Hematopoietic multipotent progenitor cell treated with erythropoietin and hydrocortisone succinate and interleukin-3 and kit ligand, for 17 days (in vitro differentiated cells): ENCODE measurements at places on chromosomes 2 and 18.

DNA sequence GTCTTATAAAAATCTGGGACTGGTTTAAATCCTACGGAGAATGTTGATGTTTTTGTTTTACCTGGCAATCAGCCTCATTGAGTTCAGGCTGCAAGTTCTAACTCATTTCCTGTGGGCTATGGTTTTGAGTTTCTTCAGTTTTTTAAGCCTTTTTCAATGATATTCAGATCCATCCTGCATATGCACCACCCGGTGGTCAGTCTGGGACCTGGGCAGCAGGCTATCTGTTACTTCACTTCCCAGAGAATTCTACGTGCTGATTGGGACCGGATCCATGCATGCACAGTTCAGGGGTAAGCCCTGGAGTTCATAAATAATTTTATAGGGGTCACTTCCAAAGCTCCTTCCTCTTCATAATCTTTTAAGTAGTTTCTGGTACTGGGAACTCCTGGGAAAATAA, 339.2 kb upstream of the HNRNPA3 start:
- no peak for DNase-seq

DNA sequence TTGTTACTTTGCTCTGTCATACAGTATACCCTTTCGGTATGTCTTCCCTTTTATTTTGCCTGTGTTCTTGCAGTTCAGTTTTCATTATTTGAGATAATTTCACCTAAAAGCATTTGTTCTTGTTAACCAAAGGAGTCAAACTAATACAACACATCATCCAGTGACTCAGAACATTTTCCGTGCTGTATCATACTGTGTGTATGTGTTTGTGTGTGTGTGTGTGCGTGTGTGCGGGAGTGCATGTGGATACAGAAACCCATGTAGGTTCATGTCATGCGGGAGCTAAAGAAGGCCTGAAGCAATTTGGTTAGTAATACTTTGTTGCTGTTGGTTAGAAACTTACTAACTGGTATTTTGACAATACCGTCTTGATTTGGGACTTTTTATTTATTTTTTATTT, 60.0 kb downstream of the CEP192 start:
- DNase-seq: no peak

DNA sequence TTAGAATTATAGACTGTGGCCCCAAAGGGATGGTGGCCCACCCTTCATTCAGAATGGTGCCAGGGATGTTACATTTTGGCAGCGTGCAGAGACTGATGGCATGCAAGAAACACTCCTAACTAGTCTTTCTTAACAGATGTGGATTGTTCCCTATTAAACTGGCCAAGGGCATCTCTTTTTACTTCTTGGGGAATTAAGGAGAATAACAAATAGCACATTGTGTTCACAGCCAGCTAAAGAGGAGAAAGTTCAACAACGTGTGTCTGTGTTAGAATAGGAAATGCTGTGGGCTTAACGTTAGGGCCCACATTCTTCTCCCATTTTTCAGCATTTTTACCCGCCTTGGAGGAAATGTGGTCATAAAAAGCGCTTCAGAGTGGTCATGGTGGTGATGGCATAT, 404.8 kb downstream of the CDH2 start:
- DNase-seq: no peak

GRCh38 chr2:85189606-85190270, 56.5 kb downstream of the TCF7L1 start:
- no peak for DNase-seq

DNA sequence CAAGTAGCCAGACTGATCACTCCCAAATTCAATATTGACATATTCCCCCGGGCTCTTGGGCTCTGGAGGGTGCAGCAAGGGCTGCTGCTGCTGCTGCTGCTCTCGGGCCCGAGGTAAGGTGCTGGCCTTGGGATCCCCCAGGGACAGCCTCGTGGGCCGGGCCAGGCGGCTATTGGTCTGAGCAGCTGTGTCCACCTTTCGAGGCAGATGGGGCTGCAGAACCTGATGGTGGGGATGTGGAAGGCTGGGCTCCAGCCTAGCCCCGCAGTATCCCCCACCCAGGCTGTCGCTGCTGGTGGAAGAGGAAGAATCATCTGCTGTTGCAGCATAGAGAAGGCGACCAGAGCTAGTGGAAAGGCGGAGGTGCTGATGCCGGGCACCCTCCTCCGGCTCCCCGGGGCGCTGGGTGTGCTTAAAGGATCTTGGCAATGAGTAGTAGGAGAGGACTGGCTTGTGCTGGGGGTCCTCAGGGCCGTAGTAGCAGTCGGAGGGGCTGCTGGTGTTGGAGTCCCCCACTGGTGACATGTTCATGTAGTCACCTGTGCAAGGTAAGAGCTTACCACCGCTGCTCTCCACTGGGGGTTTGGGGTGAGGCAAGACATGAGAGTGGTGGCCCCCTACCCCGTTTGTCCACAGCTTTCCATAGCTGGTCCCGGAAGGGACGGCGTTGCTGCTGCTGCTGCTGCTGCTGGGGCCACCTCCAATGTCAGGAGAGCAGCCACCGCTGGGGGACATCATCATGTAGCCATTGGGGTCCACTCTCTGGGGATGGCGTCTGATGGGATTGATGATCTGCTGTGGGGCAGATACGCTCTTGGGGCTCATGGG, 3.4 kb downstream of the IRS1 start:
- DNase-seq: no peak

GRCh38 chr2:177549171-177549570, 156.6 kb downstream of the AGPS start:
- DNase-seq: no peak

DNA sequence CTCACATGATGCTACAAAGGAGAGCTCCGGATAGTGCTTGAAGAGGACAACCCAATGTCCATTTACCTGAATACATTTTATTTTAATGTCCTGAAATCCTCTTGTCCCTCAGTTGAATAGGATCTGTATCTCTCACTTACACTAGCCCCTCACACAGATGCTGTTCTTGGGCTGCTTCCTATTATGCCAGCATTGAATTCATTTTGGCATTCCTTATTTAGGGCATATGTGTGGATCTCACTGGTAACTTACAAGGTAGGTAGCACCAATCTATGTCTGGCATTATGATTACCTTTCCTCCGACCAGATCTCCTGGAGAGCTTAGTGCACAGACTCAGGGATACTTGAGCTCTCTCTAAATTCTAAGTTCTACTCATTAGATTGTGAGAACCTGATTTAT, 799.7 kb upstream of the FSHR start:
- no peak for DNase-seq

- no peak for DNase-seq
These were observed 192.6 kb upstream of the MYT1L start for GRCh38 chr2:2523461-2524347.

DNA sequence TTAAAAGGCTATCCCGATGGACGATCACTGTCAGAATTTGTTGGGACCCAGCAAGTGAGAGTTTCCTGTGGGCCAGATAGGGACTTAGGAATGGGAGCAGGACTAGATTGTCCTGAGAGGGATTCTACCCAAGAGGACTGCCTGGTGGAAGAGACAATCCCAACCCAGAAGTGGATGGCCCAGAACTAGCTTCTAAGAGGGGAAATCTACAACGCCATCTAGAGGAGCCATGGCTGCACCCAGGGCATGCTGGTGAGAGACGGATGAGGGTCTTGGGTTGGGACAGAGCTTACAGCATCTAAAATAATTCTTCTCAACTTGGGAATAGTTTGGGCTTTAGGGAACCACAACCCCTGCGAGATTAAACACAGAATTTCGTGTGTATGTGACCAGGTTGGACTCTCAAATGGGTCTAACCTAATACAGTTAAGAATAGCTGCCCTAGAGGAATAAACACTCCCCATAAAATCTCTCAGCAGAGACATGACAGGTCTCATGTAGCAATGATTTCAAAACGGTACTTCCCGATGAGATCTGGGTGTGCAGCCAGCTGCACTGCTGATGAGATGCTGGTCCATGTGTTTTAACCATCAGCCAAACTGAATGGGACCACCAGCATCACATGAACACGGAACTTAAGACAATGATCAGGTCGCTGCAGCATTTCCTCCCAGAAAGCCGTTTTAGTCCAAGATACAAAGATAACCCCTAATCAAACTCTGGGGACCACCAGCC, 50.8 kb downstream of the CCBE1 start:
- no peak for DNase-seq

GRCh38 chr2:162220368-162220767, 22.9 kb downstream of the FAP start:
- DNase-seq: no peak

- no peak for DNase-seq
These were observed 121.1 kb downstream of the LAMA3 start for GRCh38 chr18:23810396-23810795.

DNA sequence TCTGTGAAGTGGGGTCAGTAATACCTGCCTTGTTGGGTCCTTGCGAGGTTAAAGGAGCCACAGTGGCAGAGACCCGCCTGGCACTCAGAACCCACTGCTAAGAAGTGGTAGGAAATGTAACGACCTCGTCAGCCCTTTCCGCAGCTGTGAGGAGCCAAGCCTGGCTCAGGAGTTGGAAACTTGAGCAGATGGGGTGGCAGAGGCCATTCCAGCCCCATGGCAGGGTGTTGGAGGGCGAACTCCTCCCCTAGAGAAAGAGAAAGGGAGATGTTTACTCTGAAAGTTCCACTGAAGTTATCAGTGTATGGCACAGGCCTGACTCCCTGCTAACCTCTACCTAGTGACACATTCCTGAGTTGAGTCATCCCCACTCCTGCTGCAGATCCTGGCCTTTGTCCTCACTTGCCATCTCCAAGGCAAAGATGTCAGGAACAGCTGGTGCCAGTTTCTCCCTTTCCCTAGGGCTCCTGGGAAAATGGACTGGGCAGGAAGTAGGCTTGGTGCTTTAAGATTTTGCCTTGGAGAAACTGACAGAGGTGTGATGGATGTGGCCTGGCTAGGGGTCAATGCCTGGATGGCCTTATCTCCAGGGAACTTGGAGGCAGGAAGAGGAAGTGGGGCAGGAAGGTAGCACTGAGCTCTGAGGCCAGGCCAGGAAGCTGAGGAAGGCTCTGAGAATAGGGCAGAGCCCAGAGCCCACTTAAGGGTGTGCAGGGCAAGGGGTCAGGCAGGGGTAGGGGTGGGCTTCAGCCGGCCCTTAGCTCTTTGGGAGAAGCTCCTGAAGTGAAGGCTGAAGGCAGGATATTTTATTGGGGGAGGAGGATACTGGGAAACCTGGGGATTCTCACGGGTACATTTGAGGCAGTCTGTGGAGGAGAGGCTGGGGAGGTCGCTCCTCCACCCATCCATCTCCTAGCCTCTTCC, 888 bp downstream of the VAMP5 start:
- DNase-seq: peak; percentile 49

GRCh38 chr2:82538590-82539279, 1920.3 kb downstream of the SUCLG1 start:
- no peak for DNase-seq

- DNase-seq: no peak
These were observed 463.3 kb upstream of the CELF4 start for GRCh38 chr18:38028946-38029345.

DNA sequence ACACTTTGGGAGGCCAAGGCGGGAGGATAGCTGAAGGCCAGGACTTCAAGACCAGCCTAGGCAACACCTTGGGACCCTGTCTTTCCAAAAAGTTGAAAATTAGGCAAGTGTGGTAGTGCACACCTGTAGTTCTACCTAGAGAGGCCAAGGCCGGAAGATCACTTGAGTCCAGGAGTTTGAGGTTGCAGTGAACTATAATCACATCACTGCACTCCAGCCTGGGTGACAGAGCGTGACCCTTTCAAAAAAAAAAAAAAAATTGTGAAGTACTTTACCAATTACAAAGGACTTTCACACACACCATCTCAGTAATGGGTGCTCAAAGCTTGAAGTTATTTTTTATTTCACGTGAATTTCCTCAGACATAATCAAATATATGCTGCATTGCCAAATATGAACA, 65.0 kb downstream of the ATAD2B start:
- no peak for DNase-seq

GRCh38 chr2:96493072-96493471, 12.1 kb downstream of the NEURL3 start:
- DNase-seq: no peak

DNA sequence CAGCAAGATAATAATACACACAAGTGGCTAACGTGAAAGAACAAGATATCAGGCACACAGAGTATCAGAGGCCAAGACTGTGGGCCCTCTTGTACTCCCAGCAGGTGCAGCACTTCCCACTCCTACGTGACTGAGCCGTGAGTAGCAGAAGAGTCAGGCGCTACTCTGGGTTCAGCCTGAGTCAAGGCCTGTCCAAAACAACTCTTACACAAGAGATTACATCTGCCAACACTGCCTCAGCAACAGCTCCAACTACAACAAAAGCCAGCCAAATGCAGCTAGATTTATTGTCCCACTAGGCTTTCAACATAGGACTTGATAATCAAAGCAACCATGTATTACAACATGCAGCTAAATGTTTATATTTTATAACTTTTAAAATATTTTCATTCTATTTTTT, 56.2 kb downstream of the ITSN2 start:
- no peak for DNase-seq

DNA sequence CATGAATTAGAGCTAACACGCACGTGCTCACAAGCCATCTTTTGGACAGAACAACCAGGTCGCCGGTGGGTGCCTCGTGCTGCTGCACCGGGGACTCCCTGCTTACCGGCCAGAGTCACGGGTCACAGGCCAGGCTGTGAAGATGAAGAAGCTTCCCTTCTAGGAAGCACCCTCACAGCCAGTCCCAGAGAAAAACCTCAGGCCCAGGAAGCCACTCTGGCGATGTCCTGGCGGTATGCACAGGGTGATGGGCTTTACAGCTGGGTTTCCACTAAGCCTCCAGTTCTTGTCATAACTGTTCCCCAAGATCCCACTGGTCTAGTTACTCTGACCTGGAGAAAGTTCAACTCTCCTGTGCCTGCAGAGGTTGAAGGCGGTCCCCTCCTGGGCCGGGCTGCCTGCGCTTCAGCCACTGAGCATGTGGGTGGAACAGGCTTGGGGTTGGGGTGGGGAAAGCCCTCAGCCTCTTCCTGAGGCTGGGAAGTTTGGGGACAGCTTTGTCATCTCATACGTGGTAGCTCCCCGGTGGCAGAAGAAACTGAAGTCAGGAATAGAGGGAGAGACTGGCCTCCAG, 15.2 kb upstream of the DIS3L2 start:
- no peak for DNase-seq

- no peak for DNase-seq
These were observed 72.0 kb downstream of the POLE4 start for GRCh38 chr2:75030218-75031009.

- DNase-seq: no peak
These were observed 44.0 kb downstream of the CYP26B1 start for GRCh38 chr2:72103690-72104089.

DNA sequence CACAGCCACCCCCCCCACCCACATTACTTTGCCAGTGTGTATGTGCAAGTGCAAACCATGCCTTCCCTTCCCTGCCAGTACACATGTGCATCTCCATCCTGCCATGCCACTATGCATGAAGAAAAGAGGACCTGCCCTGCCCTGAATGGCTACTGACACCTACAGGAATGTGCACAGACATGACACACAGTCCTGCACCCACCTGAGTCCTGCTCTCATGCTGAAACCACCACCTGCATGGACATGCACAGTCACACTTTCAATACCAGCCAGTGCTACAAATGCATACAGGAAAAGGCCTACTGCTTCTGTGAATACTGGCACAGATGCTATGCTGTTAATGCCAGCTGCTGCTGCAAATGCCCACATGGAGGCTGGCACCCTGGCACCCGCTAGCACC, 334.4 kb upstream of the DLGAP1 start:
- no peak for DNase-seq
